ENCODE measurements at places on chromosomes 6 and 20.

GRCh38 chr20:49698477-49698876, 15.2 kb downstream of the B4GALT5 start:
- no peak for DNase-seq

DNA sequence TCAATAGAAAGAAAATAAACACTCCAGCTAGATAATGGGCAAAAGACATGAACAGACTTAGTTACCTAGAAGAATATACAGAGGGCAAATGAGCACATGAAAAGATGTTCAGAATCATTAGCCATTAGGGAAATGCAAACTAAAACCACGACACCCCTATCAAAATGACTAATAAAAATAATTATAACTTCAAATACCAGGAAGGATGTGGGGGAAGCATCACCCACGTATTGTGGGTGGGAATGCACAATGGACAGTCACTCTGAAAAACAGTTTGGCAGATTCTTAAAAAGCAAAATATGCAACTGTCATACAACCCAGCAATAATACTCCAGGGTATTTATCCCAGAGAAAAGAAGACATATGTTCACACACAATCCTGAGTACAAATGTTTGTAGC, 92.6 kb downstream of the DLL1 start:
- no peak for DNase-seq

DNA sequence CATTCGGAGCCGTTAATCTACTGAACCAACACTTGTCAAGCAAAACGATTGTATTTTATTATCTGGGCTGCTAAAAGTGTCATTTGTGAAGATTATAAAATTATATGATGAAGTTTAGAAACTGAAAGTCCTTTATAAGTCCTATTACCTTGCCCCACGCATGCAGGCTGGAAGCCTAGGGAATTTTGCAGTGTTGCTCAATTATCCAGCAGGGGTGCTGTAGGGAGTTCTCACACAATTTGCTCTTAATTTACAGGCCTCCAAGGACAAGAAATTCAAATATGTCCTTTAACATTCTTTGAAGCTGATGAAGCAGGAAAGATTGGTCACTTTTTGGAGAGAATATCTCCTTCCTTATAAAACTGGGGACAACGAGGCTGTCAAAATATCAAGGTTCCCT, 368.9 kb downstream of the LMBRD1 start:
- DNase-seq = no peak

DNA sequence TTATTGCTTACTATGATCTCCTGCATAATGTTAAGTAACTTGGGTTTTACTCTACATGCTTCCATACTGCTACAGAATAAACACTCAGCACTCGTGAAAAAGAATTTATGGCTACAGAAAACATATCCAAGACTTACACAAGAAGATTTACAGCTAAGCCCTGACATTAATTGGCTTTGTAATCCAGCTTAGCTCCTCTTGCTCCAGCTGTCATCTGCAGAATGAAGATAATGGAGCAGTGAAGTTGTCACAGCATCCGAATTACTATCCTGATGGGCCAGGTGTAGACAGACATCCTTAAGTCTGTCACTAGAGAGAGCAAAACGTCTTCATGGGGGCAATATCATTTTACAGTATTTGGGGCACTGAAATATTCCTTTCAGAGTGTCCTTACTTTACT, 155.3 kb downstream of the PRKN start:
- DNase-seq = no peak

DNA sequence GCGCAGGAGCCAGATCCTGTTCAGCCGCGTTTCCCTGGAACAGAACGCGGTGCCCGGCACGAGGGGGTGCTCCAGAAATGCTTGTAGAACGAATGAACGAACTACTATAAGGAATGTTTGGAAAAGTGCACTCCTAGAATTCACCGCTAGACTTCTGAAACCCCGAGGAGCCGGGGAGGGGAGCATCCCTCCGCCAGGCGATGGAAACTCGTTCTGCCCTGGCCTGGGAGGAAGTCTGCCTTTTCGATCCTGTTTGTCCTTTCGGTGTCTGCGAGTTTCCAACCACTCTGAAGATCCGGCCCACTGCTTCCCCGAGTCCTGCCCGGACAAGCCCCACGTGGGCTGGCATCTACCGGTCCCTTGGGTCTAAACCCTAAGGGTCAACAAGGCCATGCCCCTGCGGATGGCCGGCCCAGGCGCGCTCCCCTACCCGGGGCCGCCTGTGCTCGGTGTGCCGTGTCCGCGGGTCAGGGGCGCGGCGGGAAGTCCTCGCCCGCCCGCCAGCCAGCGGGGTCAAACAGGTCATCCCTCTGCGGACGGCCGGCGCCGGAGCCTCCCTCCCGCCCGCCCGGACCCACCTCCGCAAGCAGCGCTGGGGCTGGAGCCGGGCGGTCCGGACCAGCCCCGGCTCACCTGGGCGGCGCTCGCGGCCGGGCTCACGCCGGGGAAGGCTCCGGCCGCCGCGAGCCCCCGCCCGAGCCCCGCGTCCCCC, 526 bp downstream of the SULF2 start:
- DNase-seq = no peak

- DNase-seq = no peak
Measured at GRCh38 chr20:41357424-41358163, 9.0 kb downstream of the EMILIN3 start.

DNA sequence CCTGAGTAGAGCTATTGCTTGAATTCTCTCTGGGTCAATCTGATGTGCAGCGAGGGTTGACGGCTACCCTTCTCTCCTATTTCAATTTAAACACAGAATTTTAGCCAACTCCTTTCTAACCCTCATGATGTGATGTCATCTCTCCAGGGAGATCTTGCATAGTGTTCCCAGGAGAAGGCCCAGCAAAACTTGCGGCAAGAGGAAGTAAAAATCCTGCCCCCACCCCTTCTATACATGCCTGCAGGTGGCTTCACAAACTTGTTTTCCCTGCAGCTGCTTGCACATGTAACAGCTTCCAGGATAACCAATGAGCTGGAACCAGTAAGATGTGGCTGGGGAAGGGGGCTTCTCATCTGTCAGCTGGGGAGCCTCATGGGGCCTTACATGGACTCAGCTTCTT, 169.3 kb upstream of the CDH4 start:
- no peak for DNase-seq

DNA sequence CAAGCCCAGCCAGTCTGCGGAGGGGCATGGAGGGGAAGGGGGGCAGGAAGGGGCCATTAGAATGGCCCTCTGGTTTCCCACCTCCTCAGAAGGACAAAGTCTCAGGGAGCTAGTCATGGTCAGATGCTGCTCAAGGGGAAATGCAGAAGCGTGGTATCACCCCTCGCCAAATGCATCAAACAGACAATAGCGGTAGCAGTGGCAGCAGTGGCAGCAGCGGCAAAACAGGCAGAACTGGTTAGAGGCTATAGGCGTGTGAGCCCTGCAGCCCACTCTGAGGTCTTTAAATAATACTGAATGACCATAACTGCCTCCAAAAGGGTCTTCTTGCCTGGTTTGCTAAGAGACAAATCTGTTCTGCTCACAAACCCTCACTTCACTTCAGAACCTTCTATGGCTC, 186.7 kb downstream of the TFAP2C start:
- DNase-seq = no peak

DNA sequence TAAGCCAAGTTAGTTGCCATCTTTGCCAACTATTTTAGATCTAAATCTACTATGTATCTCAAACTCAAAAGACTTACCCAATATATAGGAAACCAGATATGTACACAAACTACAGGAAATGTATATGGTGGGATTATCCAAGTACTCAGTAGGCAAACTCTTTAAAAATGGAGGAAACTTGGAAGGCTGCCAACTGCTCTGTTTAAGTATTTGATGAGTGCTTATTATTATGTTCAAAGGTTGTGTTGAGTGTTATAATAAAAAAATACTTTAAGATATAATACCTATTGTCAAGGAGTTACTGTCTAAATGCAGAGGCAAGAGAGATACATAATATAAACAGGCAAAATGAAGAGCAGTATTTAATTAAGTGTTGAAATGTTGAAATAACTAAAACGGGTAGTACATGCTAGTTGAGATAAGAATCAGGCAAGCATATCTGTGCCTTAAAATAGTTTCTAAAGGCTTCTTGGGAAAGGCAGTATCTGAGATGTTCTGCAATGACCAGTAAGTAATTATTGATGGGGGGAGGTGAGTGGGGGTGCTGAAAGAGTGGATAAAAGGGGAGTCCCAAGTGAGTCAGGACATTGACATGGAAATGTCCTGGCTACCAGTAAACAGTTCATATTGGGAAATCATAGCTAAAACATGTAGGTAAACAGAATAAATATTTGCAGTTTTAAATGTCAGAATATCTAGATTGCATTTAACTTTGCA, 6.5 kb upstream of the DST start:
- DNase-seq = peak; percentile 33

GRCh38 chr6:35725721-35726438, 11.0 kb upstream of the ARMC12 start:
- no peak for DNase-seq

GRCh38 chr6:22113026-22113766, 183.6 kb downstream of the PRL start:
- no peak for DNase-seq

GRCh38 chr6:79538106-79538971, 1.1 kb upstream of the LCA5 start:
- DNase-seq = no peak

DNA sequence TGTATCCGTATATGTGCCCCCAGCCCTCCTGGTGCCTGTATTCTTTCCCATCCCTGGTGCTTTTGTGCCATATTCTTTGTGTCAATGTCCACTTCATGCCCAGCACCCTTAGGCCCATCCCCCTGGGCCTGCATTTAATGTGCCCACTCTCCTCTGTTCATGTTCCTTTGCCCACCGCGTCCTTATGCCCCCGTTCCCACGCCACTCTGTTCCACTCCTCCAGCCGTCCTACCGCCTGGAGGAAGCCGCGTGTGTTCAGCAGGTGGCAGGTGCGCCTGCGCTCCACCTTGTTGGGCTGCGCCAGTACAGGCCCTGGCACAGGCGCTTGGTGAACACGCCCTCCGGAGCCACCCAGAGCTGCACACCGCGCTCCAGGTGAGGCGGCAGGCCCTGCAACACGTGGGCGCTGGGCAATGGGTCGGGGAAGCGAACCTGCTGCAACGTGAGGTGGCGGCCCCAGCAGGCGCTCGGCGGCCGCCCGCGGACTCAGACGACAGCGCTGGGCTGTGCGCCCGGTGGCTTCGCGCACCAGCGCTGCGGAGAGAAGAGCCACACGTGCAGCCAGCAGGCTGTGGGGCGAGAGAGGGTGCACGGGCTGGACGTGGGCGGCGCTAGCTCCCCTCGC, 4.0 kb upstream of the FOXS1 start:
- DNase-seq = no peak

- no peak for DNase-seq
Measured at GRCh38 chr6:82144007-82144851, 103.3 kb downstream of the IBTK start.

- no peak for DNase-seq
Measured at GRCh38 chr6:134703206-134703605, 246.7 kb downstream of the ALDH8A1 start.

DNA sequence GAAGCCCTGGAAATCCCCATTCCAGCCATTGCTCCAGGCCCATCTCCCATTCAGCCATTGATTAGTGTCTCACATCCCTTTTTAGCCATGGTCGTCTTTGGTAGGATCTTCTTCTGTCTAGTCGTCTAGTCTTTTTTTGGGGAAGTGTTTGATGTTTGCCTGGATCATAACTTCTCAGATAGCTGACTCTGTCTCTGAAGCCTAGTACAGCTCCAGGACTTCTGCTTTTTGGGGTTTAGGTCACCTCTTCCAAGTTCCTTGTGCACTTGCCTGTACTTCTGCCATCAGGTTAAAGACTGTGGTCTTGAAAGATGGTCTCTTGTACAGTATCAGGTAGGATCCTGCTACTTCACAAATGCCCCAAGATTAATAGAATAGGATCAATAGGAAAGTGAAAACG, 553.5 kb downstream of the PKHD1 start:
- DNase-seq = no peak

DNA sequence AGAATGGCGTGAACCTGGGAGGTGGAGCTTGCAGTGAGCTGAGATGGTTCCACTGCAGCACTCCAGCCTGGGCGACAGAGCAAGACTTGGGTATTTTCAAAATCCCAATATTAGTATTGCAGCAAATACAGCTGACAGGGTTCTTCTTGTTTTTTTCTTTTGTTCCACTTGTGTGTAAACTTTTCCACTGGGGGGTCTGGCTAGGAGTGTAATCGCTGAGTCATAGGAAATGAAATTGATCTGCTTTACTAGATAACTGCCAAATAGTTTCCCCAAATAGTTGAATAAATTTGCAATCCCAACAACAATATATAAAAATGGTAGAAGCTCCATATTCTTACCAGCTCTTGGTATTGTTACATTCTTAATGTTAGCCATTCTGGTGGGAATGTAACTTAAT, 526.0 kb upstream of the SOX4 start:
- no peak for DNase-seq

DNA sequence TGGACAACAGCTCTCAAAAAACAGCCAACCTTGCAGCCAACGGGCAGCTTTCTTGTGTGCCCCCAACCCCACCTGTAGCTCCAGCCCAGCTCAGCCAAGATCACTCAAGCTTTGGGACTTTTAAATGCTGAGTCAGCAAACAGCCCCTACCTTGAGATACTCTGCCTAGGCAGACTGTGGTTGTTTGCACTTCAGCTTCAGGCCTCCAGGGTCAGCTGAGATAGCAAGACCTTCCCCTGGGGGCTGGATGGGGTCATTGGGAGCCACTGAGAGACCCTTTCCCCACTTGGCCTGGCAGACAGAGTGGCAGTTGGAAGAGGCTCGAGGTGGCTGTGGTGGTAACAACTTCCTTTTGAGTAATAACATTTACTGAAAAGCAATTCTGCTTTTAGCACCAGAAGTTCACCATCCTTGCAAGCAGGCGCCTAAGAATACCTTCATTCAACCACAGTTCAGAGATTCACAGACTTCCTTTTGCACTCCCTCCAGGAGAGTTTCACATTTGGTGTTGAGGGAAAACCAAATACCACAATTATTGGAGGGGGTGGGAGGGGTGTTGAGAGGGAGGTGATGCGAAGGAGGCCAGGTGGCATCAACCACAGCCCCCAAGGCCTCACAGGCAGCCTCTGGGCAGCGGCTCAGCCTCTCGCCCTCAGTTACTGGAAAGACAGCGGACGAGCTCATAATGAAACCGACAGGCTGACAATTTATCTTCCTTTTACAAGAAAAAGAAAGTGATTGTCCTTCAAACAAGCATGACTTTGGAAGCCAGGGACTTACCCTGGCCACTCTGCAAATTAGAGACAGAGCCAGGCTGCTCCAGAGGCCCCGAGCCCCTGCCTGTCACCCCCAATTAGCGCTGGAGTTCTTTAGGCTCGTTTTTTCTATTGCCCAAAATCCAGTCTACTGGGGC, 148.1 kb downstream of the CEBPB start:
- no peak for DNase-seq

- DNase-seq = no peak
Measured at GRCh38 chr6:123547216-123547978, 89.4 kb downstream of the TRDN start.

DNA sequence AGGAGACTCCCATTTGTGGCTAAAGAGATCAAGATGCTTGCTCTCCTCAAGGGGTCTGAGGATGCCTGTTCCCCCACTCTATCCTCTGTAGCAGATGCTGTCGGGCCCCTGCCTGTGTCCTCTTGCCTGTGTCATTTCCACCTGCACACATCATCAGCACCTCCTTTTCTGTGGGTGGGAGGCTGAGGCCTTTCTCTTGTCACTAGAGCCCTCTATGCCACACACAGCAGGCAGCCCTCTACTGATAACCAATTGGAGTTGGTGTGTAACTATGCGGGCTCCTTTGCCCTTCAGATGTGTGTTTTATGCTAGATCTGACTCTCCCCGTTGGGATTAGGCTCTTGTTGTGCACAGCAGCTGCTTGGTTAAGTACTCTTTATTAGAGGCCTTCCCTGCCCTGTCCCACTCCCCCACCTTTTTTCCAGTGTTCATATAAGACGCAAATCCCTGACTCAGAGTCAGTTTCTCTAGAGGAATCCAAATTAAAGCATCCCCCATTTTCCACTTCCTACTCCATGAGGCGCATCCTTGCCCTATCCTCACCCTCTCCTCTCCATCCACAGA, 7.7 kb downstream of the TREML2 start:
- DNase-seq = no peak

Data from NCI-H1092 (cell line).